ENCODE measurements at places on chromosomes 13 and 19. TPM values are rescaled to one million over a fixed set of nuclear protein-coding genes. Genes with fewer than 3 reads are reported as not detected.

DNA sequence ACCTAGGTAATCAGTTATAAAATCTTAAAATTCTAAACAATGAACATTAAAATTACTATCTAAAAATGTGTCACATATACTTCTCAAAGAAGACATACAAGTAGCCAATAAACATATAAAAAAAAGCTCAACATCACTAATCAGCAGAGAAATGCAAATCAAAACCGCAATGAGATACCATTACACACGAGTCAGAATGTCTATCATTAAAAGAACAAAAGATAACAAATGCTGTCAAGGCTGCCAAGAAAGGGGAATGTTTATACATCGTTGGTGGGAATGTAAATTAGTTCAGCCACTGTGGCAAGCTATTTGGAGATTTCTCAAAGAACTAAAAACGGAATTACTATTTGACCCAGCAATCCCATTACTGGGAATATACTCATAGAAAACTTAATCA is 310.3 kb upstream of the EDNRB start:
- no peak overlapping the region for H3K27ac ChIP-seq
- no peak for ATAC-seq
- no peaks in the 10 kb centered on the region for H3K4me1 ChIP-seq
- H3K27me3 ChIP-seq = no peaks in the 10 kb centered on the region

DNA sequence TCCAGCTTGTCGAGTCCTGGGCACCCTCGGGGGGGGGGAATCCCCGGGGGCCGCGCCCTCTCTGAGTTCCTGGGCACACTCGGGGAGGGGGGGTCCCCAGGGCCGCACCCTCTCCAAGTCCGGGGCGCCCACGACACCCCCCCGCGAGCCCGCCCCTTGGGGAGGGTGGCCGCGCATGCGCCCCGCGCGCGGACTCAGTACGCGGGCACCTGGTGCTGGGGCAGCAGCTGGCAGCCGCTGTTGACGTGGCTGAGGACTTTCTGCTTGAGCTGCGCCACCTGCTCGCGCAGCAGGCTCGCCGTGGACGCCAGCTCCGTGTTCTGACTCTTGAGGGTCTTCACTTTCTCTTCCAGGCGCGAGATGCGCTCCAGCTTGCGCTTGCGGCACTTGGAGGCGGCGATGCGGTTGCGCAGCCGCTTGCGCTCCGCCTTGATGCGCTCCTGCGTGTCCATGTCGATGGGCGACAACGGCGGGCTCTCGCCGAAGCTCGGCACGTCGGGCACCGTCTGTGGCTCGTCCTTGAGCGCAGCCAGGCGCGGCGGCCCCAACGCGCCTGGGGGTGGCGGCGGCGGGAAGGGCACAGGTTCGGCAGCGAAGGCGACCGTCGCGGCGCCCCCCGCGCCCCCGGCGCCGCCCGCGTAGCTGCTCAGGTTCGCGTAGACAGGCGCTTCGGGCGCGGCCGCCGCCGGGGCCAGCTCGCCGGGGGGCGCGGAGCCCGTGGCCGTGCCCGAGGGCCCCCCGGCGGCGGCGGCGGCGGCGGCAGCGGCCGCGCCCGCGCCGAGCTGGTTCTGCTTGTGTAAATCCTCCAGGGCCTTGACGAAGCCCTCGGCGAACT is 958 bp downstream of the JUND start:
- peaks cover 55% of the 10 kb centered on the region for H3K36me3 ChIP-seq
- peak; percentile 13 for ATAC-seq
- H3K27me3 ChIP-seq = no peaks in the 10 kb centered on the region
- peak overlapping the region; percentile 100 for H3K27ac ChIP-seq

- H3K36me3 ChIP-seq = peaks cover 18% of the 10 kb centered on the region
- H3K4me3 ChIP-seq = no peak overlapping the region
- H3K4me1 ChIP-seq = peaks cover 11% of the 10 kb centered on the region
- ATAC-seq = no peak
These were observed 351.5 kb downstream of the KLF12 start for GRCh38 chr13:73782450-73783449.

DNA sequence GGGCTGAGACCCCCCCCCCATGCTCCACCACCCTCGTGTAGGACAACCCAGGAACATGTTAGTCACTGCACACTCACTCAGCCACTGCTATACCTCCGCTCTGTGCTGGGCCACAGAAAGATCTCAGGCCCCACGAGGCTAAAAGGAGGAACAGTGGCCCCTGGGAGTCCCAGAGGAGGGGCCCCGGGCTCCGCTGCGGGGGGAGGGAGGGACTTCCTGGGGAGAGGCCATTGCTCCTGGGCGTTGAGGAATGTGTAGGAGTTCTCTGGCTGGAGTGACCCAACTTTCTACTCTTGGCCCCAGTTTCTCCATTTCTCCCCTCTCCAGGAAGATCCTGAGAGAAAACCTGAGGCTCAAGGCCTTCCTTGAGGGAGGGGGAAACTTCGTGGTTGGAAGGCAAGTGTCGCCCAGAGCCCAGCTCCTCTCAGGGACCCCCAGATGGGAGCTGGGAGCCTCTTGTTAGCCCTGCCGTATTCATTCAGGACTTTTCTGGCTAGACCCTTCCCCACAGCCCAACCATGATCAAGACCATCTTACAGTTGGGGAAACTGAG is 13.6 kb downstream of the ONECUT3 start:
- no peak overlapping the region for H3K4me3 ChIP-seq
- H3K27ac ChIP-seq = no peak overlapping the region

- peaks cover under 1% of the 10 kb centered on the region for H3K4me1 ChIP-seq
- H3K27ac ChIP-seq = peak overlapping the region; percentile 14
- no peak overlapping the region for H3K4me3 ChIP-seq
- ATAC-seq = peak; percentile 72
- no peaks in the 10 kb centered on the region for H3K27me3 ChIP-seq
These were observed 5.5 kb upstream of the SAE1 start for GRCh38 chr19:47124937-47125668.

- H3K27me3 ChIP-seq = peaks cover 32% of the 10 kb centered on the region
- H3K36me3 ChIP-seq = no peaks in the 10 kb centered on the region
- ATAC-seq = no peak
These were observed 15.4 kb downstream of the LILRA1 start for GRCh38 chr19:54608792-54609191.

The ZNF253 gene
- 15.7 TPM for total RNA-seq

The CATSPERD gene
- total RNA-seq = not detected
